ENCODE measurements at places on chromosomes 1 and 21.

GRCh38 chr1:7111853-7112252 is 326.6 kb downstream of the CAMTA1 start:
- DNase-seq, result no peak

GRCh38 chr1:110580244-110580643 is 25.9 kb downstream of the KCNA2 start:
- no peak for DNase-seq

DNA sequence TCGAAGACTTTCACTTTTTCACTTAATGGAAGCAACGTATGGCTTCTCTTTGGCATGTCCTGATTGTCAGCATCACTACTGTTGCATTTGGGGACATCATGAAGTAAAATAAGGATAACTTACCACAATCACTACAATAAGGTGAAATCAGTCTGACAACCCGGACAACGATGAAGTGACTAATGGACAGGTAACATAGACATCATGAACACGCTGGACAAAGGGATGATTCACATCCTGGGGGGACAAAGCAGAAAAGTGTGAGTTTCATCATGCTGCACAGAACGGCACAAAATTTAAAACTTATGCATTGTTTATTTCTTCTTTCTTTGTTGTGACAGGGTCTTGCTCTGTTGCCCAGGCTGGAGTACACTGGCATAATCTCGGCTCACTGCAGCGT is 53.9 kb downstream of the FH start:
- DNase-seq, result no peak

DNA sequence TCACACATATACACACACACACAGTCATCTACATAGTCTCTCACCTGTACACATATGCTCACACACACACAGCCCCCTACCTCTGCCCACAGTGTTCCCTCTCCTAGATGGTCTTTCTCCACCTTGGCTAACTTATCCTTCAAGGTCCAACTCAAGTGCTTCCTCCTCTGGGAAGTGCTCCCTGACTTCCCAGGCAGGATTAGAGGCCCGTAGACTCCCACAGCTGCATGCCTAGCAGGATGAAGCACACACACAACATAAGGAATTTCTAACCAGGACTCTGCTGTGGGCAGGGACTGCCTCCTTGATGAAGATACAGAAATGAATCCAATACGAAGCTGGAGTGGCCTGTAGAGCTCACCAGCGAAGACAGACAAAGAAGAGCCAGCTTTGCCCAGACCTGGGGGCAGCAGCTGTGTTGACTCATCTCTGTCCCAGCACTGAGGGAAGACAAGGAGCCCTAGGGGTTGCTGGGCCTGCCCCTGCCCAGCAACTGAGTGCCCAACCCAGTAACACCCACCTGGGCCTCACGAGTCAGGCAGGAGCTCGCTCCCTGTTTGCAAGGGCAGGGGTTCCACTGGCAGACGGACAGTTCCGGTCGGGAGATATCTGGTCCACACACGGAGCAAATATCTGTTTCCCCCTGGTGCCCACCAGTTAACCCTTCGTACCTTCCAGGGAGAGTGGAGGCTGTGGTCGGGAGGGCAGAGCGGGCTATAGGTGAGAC is 100.8 kb downstream of the DMRTB1 start:
- no peak for DNase-seq

GRCh38 chr21:27407271-27407670 is 440.4 kb upstream of the ADAMTS5 start:
- peak; percentile 3 for DNase-seq

Measured in foreskin fibroblast (primary cell).